ENCODE measurements at places on chromosomes 2 and 18. TPM values are rescaled to one million over a fixed set of nuclear protein-coding genes. Genes with fewer than 3 reads are reported as not detected.

CGREF1 gene
- 1.3 TPM for total RNA-seq

FKBP7 gene
- 25.5 TPM for total RNA-seq

LRRC30 gene
- total RNA-seq, result not detected

UGP2 gene
- 101 TPM for total RNA-seq

ATP6V1C2 gene
- not detected for total RNA-seq

CACNB4 gene
- 1.2 TPM for total RNA-seq

CTDP1 gene
- 29.1 TPM for total RNA-seq

Measured in thoracic aorta endothelial cell (primary cell).